Vagina (tissue), 2 donors: ENCODE measurements at places on chromosomes 1 and 21.

GRCh38 chr1:108316545-108316944 is 72.7 kb upstream of the NBPF4 start:
- no peak for DNase-seq

- DNase-seq, result no peak
These were observed 48.8 kb upstream of the RAP1A start for GRCh38 chr1:111570781-111571181.

DNA sequence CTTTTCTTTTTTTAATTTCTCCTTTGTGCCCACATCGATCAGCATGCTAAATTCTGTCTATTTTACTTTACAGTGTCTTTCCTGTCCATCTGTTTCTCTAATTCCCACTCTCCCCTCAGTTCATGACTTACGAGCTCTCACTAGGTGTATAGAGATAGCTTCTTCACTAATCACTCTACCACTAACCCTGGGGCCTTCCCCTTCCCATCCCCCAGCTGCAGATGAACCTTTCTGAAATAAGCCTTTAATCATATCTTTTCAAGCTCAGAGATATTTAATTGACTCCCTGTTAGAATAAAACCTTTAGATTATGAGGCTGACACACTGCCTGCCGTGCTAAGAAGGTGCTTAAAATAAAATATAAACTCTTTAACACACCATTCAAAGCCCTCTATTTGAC is 66.3 kb upstream of the BMP8A start:
- no peak for DNase-seq

DNA sequence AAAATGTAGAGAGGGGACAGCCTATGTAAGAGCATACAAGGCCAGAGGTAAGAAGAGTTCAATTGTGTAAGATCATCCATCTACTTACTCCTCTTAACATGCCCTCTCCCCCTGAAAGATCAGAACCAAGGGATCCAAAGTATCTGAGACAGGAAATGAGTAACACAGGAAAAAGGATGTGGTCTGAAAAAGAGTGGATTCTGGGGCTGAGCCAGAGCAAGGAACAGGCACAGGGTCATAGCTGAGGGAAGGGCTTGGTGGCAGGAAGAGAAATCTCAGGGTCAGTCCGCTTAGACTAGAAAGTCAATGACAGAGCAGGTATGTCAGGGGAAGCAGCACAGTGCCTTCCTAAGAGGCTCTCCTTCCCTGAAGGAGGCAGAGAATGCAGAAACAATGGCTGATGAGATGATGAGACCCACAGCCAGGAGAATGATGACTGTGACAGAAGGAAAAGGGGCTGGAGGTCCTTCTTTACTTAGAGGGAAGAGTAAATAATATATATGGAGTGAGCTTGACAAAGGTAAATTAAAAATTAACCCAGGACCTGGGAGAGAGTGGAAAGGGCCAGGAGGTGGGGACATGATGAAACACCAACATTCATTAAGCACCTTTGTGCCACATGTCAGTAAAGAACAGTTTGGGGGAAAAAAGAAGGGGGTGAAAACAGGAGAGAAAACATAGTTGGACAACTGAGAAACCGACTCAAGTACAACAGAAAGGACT is 26.2 kb upstream of the A3GALT2 start:
- DNase-seq, result no peak

DNA sequence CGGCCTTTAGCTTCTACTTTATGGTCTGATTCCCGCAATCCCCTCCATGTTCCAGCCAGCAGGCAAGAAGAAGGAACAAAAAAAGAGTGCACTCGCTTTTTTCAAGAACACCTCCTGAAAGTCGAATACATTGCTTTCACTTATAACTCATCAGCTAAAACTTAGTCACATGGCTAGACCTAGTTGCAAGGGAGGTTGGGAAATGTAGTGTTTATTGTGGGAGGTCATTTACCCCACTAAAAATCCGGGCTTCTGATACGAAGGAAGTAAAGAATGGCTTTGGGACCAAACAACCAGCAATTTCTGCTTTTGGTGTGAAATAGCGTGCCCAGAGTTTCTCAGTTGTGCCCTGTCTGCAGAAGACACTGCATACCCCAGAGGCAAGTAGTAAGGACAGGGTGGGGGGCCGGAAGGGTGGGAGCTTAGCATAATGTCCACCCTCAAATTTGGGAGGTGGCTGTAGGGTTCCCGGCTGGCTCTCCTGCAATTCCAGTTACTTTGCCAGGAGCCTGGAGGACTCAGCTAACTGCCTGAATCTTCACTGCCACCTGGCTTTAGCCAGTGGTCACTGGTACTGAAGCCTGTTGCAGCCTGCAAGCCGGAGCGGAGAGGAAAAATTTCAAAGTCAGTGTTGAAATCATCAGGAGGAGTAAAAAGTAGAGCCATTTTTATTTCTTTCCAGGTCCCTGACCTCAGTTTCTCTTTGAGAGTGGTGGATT is 57.7 kb upstream of the F3 start:
- DNase-seq, result no peak

DNA sequence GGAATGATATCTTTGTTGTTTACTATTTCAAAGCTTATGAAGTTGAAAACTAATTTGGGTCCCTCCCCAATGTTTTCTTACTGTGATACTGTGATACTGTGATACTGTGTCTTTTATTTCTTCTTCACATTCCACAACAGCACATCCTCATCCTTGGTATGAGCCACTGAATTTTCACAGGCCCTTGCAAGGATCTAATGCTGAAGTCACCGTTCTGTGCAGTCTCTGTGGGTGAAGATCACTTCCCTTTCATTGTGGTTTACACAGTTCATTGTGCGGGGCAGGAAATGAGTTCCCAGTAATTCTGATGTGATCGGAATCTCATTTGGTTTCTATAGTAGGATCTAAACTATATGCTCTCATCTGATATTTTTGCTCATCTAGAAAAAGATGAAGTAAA is 32.1 kb upstream of the PAXBP1 start:
- DNase-seq, result no peak

- no peak for DNase-seq
These were observed 37.9 kb downstream of the ETNK2 start for GRCh38 chr1:204113896-204114295.

GRCh38 chr21:25733859-25734653 is 648 bp downstream of the ATP5PF start:
- no peak for DNase-seq

- no peak for DNase-seq
These were observed 1322.7 kb downstream of the AMY1C start for GRCh38 chr1:105072446-105072845.

GRCh38 chr1:112699425-112700144 is 7.3 kb downstream of the RHOC start:
- no peak for DNase-seq

- DNase-seq, result no peak
These were observed 105.5 kb downstream of the HIVEP3 start for GRCh38 chr1:41813226-41813625.

- no peak for DNase-seq
These were observed 117.1 kb upstream of the IFFO2 start for GRCh38 chr1:19073311-19074186.

DNA sequence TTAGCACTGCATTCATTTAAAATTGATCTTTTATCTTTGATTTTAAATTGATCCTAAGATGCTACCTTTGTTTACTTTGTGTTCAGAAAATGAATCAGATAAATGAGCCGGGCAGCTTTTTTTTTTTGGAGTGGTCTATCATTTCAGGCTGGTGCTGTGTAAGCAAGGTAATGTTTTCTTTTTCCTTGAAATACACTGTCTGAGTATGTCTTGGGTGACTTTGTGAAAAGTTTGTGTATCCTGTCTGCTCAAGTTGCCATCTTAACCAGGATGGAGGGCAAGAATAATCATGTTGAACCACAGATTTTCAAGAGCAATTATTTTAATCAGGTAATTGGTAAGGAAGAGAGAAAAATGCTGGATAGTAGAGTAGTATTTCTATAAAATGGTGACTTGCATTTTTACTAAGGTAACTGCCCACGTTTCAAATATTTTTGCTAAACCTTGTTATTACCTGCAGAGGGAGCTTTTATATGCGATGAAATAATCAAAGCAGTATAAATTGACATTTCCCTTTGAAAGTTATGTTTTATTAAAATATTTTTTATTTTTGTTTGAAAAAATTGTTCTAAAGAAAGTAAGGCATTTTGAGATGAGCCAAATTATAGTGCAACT is 11.1 kb downstream of the ADGRL2 start:
- DNase-seq, result no peak

GRCh38 chr1:8120693-8121260 is 94.7 kb upstream of the ERRFI1 start:
- no peak for DNase-seq

DNA sequence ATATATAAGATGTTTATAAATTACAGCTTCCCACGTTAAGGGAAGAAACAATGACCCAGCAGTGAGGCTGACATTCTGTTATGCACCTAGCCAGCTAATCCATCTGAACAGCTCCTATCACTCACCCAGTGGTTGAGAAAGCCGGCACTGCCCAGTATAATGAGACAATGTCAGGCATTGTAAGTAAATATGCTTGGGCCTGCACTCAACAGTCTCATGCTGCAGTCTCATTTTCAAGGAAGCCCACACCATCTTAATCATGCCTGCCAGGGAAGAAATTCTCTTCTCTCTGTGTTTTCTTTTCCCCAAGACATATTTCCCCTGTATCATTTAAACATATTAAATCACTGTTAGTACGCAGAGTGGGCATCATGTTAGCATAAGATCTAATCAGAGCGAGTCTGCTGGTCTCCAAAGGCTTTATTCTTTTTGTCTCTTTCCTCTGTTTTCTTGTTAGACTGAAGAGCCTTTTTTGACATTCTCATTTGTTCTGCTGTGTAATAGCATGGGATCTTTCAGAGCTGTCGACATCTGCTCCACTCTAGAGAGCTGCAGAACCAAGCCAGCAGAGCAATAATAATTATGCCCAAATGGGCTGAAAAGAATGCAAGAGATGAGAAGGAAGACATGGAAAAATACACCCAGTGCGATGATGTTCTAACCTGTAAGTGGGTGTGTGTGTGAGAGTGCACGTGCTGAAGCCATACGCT is 67.6 kb upstream of the SLC22A15 start:
- no peak for DNase-seq

GRCh38 chr1:85132078-85132720 is 68.6 kb downstream of the SYDE2 start:
- no peak for DNase-seq

DNA sequence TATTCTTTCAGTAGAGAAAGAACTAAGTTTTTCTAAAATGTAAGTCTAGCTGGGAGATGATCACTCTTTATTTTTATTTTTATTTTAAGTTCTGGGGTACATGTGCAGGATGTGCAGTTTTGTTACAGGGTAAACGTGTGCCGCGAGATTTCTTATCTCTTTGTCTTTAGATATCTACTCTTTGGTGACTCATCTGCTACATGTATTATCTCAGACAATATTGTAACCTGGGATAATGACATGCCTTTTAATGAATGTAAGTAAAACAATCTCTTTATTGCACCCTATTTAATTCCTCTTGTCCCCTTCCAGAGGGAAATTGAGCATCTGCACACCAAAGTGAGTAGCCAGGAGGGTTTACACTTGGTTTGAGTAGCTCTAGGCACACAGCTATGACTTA is 9.4 kb downstream of the CR2 start:
- DNase-seq, result no peak

DNA sequence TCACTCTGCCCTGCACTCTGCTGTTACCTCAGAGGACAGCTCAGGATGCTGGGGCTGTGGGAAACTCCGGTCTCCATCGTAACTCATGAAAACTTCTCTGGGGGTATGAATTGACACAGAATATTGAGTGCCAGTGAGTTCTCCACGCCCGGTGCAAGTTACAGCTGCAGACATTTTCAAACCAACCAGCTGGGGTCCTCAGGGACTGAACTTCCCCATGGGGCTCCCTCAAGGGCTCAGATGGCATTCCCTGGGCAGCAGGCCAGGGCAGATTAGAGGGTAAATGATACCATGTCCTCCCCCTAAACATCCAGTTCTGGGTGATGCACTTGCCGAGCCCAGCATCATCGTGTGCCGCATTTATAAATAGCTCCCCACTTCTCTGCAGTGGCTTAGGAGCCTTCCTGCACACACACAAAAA is 27.8 kb upstream of the CCSAP start:
- no peak for DNase-seq

GRCh38 chr1:55474168-55474786 is 259.1 kb upstream of the USP24 start:
- no peak for DNase-seq

DNA sequence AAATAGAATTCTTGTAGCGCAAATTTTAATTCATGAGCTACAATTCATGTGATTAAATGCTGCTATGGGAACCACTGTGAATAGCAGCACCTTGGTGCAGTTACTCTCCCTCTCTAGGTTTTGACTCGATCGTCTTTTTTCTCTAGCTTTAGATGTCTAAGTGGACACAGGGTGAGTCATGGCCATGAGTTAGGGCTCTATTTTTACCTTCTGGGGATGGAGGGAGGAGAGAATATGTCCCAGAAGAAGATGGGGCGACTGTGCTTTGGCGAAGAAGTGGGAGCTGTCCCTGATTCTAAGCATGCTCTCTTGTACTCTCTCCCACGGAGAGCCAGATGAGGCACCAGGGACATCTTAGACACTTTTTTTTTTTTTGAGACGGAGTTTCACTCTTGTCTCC is 1.6 kb upstream of the OR2B11 start:
- DNase-seq, result no peak

DNA sequence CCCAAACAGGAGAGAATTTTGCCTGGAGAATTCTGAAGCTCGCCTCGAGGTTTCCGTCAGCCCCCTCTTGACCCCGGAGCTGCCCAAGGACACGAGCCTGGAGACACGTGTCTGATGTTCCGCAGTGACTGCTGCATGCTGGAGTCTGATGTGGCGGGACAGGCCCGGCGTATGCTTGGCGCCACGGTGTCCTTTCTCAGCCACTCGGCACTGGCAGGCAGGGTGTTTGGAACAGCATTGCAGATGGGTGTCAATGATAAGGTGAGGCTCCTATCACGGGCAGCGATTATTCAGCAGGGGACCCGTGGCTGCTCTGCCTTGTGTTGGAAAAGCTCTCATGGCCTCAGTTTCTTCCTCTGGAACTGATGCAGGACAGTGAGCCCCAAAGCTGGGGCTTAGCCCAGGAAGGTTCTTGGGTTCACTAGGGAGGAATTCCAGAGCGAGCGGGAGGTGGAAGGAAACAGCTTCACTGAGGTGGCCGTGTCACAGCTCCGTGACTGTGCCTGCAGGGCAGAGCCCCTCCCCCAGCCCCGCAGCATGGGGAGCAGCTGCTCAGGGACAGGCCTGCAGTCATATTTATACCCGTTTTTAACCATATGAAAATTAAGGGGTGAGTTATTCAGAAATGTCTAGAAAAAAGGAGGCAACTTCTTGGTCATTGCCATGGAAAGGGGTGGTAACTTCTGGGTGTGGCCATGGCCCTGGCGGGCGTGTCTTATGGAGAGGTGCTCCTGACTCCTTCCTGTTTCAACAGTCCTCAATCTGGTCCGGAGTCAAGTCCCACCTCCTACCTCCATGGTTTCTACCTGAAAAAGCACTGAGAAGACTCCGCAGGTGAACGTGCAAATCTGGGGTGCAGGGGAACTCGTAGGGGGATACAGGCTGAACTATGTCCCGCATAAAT is 123.4 kb downstream of the SIK1 start:
- no peak for DNase-seq
